ENCODE measurements at places on chromosomes 13 and 19. TPM values are rescaled to one million over a fixed set of nuclear protein-coding genes. Genes with fewer than 3 reads are reported as not detected.

Gene ADGRE3
- total RNA-seq, result not detected

Gene RGL3
- 0.21 TPM for total RNA-seq

Gene GYS1
- total RNA-seq, result 52.4 TPM

Gene POU2F2
- 0.34 TPM for total RNA-seq

Gene RFPL4AL1
- not detected for total RNA-seq

Gene PINLYP
- 0.50 TPM for total RNA-seq

Gene TYROBP
- not detected for total RNA-seq

Gene WDR62
- 0.28 TPM for total RNA-seq

Gene THSD1
- 24.2 TPM for total RNA-seq

Gene ZNF93
- 4.6 TPM for total RNA-seq

Gene ZNF135
- 1.7 TPM for total RNA-seq

Gene KCNN4
- 1.4 TPM for total RNA-seq

Gene PALM3
- not detected for total RNA-seq

Gene FGF21
- 0.34 TPM for total RNA-seq

Gene FLT1
- total RNA-seq, result not detected

Gene EEF1AKMT1
- total RNA-seq, result 7.9 TPM

Gene PPP1R13L
- 20.2 TPM for total RNA-seq

Gene BCAM
- 26.0 TPM for total RNA-seq

Gene ATP8A2
- under 0.01 TPM for total RNA-seq

Gene IL17D
- 0.34 TPM for total RNA-seq

All from nasal cavity respiratory epithelium epithelial cell of viscerocranial mucosa (primary cell).